Muscle of leg (tissue), 16 donors: ENCODE measurements at places on chromosomes 4 and X.

- DNase-seq = no peak
Observed at GRCh38 chrX:51569561-51569960, 49.2 kb downstream of the CENPVL3 start.

DNA sequence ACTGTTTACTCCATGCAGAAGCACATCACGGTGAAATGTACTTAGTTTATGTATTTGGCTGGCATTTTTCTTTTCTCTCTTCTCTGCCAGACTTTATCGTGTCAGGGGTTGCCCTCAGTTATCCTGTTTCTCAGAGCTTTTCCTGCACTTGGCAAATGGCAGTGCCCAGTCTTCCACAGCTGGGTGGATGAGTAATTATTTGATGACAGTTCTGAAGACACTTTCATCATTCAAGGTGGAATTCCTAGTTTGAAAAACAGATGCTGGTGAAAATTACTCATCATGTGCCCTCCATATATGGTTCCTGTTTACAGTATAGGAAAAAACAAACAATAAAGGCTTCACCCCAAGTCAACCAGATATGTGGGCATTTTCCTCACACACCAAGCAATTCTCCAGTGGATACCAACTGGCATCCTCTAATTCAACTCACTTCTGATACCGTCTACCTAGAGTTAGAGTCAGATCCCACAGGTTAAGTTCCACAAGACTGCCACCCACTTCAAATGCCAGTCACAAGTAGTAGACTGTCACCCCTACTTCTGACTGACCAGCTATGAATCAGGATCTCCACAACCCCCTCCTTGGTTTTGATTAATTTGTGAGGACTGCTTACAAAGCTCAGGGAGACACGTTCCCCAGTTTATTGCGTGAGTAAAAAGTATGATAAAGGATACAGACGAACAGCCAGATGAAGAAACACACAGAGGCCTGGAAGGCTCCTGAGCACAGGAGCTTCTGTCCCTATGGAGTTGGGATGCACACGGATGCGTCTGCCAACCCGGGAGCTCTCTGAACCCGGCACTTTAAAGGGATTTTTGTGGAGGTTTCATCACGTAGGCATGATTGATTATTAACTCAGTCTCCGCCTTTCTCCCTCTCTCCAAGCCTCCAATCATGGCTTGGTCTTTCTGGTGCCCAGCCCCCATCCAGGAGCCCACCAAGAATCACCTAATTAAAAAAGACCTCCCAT, 72.9 kb downstream of the CLDN34 start:
- DNase-seq = no peak

DNA sequence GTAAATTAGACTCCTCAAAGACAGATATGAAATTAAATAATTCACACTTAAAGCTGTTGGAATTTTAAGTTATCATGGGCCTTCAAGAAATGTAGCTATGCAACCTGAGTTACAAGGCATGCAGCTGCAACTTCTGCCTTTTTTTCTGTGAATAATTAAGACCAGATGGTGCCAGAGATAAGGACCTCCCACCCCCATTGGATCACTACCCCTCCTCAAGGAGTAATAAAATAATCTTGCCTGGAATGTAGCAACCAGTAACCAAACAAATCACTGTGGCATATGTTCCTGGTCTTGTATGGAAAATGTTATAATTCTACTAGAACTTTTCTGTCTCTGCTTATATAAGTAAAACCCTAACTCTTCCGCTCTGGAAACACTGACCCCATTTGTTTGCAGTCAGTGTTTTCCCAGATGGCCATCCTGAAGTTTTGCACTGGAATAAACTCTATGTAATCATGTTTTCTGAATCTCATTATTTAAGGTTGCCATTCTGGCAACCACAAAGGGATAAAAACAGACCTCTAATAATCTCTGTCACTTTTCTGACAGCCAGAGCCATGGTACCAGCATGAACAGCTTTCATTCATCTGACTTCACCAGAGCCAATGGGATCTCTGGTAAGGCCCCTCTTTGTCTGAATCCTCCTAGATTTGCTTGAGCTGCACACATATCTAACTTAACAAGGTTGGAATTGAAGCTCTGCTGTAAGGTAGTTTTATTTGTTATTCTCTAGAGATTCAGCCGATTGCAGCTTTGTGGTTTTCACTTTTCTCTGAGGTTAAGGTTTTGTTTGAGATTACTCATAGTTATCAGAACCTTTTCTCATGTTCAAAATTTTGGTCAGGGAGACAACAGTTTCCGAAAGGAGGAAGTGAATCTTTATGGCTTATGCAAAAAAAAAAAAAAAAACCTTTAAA, 274.6 kb downstream of the NAF1 start:
- peak; percentile 90 for DNase-seq

- DNase-seq = no peak
Observed at GRCh38 chrX:15177316-15177715, 92.6 kb downstream of the ASB9 start.

DNA sequence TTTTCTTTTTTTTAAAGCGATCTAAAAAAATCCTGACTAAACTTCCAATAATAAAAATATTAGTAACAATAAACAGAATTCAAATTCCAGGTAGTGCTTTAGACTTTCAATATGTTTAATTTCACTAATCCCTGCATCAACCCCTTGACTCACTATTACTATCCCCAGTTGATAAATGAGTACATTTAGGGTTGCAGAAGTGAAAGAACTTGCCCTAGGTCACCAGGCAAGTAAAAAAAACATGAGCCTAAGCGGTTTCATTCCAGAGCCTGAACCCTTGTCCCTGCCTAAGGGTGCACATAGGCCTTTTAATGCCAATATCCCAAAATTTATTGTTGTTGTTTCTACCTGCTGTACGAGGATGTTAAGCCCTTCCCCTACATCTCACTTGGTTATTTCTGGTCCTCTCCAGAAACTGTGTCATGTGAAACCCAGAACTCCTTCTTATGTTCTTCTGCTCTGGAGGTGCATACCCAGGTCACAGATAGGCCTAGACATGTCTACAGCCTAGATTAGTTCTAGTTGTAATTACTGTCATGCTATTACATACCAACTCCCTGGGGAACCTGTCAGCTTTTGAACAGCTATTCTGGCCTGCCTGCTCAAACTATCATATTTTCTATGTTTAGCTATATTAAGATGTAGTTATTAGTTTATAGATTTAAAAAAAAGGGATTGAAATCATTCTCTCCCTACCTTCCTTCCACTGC, 244.5 kb upstream of the PITX2 start:
- DNase-seq = no peak

- DNase-seq = peak; percentile 95
Observed at GRCh38 chrX:69357317-69357716, 146.8 kb upstream of the NALF2 start.

DNA sequence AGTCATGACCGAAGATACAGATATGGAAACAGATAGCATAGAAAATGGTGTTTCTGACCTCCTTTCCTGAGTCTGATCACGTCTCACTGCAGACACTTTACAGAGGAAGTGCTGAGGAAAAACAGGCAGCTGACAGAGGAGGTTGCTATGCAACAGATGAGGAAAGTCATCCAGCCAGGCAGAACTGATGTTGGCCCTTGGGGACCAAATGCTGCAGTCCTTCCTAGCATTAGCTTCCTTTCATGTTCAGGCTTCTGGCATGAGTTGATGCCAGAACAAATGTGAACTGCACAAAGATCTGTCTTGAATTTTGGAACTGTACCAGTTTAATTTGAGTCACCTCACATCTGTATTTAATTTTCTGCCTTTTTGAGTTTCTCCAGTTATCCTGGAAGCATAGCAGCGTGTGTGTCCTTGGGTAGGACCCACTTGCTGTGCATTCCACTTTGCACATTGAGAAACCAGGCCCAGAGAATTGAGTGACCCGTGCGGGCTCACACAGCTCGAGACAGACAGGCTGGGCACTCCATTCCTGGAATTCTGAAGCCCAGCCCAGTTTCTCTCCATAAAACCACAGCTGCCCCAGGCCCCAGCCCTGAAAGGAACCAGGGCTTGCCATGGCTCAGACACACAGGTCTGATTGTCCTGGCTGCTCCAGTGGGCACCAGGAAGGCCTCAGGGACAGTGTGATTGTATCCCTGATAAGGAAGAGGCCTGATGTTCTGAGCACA, 1.4 kb upstream of the MAGED1 start:
- peak; percentile 98 for DNase-seq

- no peak for DNase-seq
Observed at GRCh38 chr4:188201851-188202250, 62.6 kb downstream of the TRIML1 start.

DNA sequence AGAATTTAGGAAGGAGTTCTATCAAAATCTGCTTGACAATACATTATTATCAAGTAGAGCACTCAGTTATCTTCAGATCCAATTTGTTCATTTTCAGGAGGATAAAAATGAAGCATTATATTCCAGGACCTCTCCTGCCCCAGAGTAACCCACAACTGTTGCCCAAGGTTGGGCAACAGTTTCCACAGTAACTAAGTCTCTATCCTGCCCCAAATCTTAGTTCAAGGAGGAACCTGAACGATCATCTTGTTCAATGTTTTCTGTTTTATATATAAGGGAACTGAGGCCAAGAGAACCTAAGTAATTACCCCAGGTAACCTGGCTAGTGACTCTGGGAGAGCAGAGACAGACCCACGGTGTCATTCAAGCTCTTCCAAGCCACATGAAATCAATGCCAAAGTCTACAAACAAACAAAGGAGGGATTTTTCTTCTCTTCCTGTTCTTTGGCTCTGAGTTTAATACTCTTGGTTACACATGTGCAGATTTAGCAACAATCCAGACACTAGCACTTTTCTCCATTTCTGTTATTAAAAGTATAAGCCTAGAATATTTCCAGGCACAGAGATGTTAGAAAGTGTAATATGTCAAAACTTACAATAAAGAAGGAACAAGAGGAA, 105.6 kb downstream of the C4orf51 start:
- peak; percentile 51 for DNase-seq

DNA sequence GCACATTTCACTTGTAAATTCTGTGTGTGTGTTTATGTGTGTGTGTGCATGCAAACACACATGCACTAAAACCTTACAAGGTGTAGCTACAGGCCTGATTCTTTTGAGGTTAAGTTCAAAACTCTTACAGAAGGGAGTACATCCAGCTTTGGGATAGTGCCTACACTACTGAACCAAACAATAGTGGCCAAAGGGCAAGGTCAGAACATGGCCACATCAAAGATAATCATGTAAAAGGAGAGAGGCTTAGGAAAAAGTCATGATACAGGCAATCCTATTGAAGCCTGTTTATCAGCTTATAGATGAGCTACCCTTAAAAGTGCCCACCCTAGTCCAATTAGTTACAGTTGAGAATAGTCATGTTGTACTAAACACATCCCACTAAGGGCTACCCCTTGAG, 139.6 kb downstream of the IDS start:
- no peak for DNase-seq

- no peak for DNase-seq
Observed at GRCh38 chr4:121216461-121216860, 52.3 kb upstream of the TNIP3 start.

DNA sequence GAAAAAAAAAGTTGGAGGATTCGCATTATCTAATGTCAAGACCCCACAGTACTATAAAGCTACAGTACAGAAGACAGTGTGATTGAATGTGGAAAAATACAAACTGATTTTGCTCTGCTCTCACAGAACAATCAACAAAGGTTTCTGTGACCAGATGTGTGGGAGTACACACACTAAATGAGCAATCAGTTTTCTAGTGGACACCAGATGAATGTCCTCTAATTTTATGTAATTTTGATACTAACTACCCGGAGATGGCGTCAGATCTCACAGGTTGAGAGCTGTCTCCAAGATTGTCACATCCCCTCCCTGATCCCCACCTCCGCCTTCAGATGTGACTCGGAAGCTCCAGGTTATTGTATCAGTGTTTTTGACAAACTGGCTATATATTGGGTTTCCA, 81.9 kb upstream of the HUWE1 start:
- no peak for DNase-seq

GRCh38 chrX:53284684-53285447, 3.5 kb upstream of the IQSEC2 start:
- DNase-seq = peak; percentile 55

DNA sequence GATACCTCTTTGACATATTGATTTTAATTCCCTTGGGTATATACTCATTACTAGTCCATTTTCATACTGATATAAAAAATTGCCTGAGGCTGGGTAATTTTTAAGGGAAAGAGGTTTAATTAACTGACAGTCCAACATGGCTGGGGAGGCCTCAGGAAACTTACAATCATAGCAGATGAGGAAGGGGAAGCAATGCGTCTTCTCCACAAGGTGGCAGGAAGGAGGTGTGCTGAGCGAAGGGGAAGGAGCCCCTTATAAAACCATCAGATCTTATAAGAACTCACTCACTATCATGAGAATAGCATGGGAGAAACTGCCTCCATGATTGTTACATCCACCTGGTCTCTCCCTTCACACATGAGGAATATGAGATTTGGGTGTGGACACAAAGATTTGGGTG, 42.4 kb downstream of the MSX1 start:
- DNase-seq = no peak

GRCh38 chr4:173325007-173325736, 9.0 kb downstream of the HMGB2 start:
- no peak for DNase-seq

DNA sequence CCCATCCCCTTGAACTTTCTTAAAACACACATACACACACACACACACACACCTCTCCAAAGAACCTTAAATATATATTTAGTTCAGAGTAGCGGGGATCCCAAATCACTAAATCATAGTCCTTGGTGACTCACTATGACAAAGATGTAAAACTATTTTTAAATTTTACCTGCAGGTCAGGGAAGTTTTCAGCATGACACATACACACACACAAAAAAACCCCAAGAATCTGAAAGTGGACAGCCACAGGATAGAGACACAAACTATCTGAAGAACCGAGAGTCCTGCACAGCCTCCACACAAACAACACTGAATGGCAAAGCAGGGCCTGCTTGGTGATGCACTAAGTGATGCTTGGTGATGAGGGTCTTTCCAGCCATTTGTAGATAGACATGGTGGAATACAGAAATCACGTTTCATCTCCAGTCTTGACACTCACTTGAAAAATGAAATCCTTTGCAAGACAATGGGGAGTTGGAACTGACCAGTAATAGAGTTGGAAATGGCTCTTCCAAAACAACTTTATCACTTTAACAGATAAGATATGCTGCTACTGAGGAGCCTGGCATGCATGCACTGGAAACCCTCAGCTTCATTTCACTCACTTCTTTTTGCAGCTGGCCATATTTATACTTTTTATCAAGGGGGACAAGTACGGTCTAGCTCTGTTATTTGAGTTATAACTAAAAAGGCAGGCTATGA, 307.3 kb downstream of the RAPGEF2 start:
- no peak for DNase-seq

DNA sequence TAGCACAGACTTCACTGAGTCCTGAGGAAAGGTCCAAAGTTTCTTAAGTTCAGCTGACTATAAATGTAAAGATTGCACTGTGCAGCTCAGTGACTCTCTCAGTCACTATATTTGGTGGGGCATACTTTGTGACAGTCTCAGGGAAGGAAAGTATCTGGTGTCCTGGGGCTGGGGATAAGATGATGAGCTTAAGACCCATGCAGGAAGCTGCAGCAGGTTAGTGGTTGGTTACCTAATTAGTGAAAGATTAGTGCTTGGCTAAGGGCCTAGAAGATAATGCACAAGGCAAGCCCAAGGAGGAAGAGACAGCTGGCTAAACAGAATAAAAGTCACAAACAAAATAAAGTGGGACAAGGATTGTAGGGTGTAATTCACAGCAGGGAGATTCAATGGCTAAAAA, 25.4 kb upstream of the SLITRK4 start:
- no peak for DNase-seq

GRCh38 chr4:149344436-149344835, 471.2 kb downstream of the IQCM start:
- DNase-seq = peak; percentile 19
